Immature natural killer cell (primary cell): ENCODE measurements at places on chromosomes 7 and 10.

- DNase-seq, result no peak
These were observed 2.7 kb downstream of the SNX13 start for GRCh38 chr7:17937506-17938120.

DNA sequence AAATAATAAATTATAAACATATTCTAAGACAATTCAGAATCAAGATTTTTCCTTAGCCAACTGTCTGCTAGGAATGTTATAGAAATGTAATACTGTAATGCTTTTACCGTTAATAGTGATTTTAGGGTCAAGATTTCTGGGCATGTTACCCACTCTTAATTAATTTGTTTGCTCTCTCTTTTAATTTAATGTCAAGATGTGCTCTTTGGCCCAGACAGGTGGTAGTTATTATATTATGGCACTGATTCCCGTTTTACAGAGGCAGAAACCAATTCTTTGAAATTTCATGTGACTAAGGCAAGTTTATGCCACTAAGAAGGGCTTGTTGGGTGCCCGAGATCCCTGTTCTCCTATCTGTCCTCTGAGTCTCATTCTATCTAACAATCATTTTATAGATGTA, 959 bp upstream of the FAM107B start:
- DNase-seq, result no peak

- DNase-seq, result peak; percentile 65
These were observed 2.1 kb downstream of the ADD3 start for GRCh38 chr10:110009736-110010475.

DNA sequence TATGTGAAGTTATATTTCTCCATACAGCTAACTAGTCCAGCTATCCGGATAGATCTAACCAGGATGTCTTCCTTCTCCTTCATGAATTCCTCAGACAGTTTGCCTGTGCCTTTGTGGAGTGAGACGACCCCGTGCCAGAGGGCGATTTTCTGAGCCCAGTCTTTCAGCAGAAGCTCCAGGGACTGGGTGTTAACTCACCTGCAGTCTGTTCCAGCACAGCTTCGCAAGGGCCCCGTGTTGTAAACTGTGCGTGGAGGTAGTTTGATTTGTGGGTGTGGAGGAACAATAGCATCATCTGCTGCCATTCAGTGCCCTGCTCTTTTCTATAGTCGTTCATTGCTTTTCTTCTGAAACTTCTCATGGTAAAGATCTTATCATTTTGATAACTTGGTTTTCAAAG, 103.8 kb downstream of the INPP5A start:
- DNase-seq, result no peak

GRCh38 chr7:48466713-48467112, 295.5 kb downstream of the ABCA13 start:
- no peak for DNase-seq

DNA sequence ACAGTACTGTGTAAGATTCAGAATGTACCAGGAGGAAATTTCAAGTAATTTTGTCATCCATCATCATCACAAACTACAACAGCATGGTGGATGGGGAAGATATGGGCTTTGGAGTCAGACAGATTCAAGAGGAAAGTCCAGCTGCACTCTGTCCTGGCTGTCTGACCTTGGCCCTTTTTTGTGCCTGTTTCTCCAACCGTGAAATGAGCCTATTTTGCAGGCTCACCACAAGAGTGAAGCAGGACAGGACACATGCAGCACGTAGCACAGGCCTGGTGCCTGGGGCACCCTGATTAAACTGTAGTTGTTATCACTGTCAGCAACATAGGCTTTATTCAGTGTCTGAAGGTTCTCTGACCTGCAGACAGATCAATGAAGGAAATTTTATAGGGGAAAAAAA, 37.6 kb downstream of the RHOBTB1 start:
- no peak for DNase-seq

GRCh38 chr10:104255311-104255981, 754 bp downstream of the GSTO1 start:
- peak; percentile 28 for DNase-seq
